ENCODE measurements at places on chromosomes 3 and 15.

GRCh38 chr3:148642214-148642613, 55.5 kb upstream of the AGTR1 start:
- peak; percentile 21 for DNase-seq

DNA sequence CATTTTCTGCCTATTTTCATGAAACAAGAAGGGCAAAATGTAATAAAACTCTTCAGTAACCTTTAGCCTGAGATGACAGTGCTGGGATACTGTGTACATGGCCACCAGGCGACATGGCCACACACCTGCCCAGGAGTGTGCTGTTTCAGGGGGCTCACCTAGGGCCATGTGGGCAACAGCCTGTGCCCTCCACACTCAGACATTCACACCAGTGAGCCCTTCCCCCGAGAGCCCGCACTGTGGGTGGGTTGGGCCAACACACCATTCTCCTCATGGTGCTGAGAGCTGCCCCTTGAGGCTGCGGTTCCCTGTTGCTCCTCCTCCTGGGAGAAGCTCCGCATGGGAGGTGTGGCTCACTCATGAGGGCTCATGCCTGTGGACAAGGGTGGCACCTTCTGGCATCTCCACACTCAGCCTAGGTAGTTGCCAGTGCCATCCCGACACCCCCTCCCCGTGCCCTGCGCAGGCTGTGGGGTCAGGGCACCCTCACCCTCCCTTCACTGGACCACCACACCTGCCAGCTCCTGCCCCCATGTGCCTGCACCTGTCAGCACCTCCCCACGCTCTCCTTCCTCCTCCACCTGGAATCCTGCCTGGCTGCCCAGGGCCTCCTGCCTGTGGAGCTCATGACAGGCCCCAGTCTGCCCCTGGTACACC, 19.7 kb downstream of the OCA2 start:
- no peak for DNase-seq

- no peak for DNase-seq
Measured at GRCh38 chr15:36358523-36358922, 220.9 kb upstream of the CDIN1 start.

DNA sequence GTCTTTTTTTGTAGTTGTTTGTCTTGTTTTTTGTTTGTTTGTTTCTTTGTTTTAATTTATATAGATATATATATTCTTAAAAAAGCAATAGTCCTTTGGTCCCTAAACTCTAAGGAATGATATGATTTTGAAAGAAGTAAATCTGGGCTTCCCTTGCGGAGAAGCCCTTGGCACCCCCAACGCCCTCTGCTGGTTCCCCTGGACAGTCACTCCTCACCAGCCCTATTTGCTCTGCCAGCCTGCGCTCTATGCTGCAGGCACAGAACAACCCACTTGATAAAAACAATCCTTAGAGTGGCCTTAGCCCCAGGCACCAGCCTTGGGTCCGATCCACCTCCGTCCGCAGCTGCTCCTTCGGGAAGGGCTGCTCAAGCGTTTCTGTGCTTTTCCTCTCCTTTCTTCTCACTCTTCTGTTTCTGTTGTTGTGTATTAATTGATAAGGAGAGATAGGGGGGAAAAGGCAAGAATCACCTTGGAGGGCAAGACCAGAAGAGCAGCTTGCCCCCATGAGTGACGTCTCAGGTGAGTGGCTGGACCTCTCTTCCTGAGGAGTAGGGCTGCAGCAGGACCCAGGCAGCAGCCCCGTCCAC, 13.7 kb upstream of the PARP6 start:
- peak; percentile 45 for DNase-seq

GRCh38 chr3:141452045-141452444, 34.8 kb upstream of the RASA2 start:
- DNase-seq = no peak

- no peak for DNase-seq
Measured at GRCh38 chr15:48475600-48476395, 144.6 kb downstream of the DUT start.

GRCh38 chr3:77137559-77137958, 97.7 kb downstream of the ROBO2 start:
- no peak for DNase-seq

DNA sequence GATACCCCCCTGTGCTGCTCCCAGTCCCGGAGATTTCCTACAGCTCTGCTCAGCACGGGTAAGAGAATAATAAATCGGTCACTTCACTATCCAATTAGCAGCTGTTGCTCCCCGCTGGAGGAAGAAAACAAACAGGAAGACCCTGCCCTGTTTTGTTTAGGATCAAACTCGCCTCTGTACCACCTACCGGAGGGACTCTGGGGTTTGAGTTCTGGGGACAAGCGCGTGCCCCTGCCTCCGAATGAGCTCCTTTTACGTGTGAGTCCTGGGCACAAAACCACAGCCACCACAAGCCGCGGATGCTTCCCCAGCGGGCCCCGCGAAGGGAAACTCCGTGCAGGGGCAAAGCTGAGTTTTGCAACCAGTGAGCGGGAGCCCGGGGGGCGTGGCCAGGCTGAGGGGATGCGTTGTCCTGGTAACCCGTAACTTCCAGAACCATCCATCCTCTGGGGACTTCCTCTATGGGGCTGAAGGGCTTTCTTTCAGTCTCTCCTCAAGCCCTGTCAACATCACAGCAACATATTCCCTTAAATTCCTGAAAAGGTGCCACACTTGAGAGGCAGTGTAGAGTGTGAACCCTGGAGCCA, 315.7 kb upstream of the PROK2 start:
- peak; percentile 83 for DNase-seq

DNA sequence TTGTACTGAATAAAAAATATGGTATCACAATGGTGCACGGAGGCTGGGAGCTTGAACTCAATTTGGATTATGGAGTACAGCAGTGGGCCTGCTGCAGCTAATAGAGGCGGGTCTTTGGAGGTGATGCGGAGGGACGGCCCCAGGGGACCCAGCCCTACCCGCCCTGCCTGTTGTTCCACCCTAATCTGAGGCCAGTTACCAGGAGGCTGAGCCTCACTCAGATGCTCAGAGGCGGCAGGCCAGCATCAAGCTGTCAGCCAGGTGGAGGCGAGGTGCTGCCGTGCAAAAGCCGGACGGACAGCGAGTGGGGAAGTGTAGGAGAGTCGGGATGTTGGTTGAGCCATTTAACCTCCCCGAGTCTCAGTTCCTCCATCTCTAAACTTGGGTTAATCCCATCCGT, 218.5 kb upstream of the RGMA start:
- no peak for DNase-seq

DNA sequence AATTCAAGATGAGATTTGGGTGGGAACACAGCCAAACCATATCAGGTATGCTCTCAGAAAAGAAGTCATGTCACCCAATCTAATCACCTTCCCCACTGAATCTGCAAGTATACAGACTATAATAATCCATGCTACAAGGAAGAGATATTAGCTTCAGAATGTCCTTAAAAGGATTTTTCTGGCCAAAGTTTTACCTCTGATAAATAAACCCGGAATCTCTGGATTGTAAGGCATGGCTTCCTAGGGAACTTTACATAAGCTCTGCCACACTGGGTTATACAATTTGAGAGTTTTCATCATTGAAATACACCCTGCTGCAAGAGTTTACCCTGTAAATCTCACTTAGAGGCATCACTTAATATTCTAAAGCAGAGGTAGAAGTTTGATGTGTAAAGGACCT, 330.5 kb upstream of the KCNMB2 start:
- DNase-seq = no peak

Data from AG08396 (cell line).